ENCODE measurements at places on chromosomes 3 and 15.

- DNase-seq, result no peak
Observed at GRCh38 chr15:50857763-50858162, 50.7 kb upstream of the AP4E1 start.

GRCh38 chr3:42476225-42477125 lies 26.0 kb upstream of the VIPR1 start:
- DNase-seq, result peak; percentile 91

- no peak for DNase-seq
Observed at GRCh38 chr3:184604615-184605290, 43.2 kb downstream of the EPHB3 start.

DNA sequence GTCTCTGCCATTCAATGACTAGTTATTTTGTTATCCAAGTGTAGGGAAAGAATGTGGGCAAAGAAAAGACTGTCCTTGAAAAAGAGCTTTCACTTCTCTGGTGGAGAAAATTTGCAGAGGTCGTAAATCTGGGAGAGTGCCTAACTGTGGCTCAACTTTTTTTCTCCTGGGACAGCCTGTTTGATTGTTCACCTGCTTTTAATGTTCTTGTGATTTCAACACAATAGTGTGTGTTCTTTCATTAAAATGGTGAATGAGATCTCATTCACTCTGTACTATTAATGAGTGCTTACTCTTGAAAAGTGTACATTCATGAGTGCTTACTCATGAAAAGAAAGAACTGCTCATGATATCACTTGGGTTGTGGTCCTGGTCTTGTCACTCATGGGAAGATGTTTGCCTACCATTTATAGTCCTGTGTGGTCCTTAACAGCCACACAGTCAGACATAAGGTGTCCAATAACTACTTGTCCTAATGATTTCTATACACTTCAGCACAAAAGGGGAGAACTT lies 567.3 kb downstream of the GRM7 start:
- no peak for DNase-seq

DNA sequence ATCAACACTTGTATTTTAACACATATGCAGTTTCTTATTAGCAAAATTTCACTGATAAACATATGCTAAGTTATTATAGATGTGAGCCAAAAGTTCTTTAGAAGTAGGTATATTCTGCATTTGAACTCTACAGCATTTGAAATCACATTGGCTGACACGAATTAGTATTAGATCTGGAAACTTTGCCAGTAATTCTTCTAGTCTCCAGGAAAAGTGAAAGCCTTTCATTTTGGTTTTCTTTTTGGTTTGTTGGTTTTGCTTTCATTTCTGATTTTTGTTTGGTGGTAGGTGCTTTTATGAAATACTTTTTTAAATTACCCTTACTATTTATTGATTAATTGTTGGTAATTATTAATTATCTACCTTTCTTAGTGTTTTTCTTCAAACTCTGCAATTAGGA lies 72.9 kb downstream of the RBMS3 start:
- no peak for DNase-seq

- DNase-seq, result no peak
Observed at GRCh38 chr3:151281671-151282324, 3.5 kb upstream of the P2RY14 start.

- DNase-seq, result no peak
Observed at GRCh38 chr3:101900736-101901135, 51.4 kb downstream of the NFKBIZ start.

DNA sequence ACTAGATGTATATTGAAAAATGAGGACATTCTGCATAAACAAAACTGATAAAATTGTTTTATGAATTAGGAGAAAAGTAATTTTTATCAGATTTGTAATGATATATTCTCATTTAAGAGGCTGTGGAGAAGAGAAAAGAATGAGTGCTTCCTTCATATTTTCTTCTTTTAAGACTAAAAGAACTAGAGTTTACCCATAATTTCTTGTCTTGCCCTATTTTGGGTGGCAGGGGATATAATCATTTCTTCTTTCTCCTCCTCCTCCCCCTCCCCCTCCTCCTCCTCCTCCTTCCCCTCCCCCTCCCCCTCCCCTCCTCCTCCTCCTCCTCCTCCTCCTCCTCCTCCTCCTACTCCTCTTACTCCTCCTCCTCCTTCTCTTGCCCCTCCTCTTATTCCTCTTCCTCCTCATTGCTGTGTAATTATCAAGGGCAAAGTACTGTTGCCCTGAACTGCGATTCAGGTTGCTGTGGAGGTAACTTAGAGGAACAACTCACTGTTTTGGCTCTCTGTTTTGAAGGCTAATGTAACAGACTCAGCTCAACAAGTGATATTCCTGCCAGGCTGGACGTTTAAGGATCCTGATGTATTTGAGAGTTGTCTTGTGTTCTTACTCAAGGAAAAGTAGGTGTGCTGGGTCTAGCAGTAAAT lies 555.4 kb downstream of the AGBL1 start:
- no peak for DNase-seq

DNA sequence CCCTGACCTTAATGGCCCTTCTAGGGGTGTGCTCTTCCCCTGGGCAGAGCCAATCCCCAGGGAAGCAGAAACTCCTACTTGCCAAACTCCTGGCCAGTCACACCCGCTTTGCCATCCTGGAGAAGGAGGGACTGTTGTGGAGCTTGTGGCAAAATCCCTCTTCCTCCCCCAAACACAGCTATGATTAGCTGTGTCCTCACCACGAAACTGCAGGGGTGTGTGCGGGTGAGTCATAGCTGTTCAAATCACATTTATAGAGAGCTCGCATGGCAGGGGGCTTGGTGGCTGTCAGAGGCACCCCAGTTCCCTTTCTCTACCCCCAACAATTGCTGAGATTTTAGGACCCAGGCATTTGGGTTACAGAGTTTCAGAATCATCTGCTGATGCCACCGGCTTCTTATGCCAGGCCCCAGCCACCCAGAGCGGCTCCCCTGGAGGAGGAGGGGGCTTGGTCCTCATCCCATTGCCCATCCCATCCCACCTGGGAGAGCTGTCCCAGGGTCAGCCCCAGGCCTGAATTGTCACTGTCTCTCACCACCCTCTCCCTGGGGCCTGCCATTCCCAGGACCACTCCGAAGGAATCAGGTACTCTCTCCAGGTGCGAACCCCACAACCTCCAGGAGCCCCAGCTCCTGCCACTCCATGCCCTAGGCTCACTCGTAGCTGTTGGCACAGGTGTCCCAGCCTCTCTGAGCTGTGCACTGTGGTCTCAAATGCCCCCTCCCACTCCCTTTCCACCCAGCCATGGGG lies 28.8 kb upstream of the MAGEF1 start:
- DNase-seq, result peak; percentile 66

- no peak for DNase-seq
Observed at GRCh38 chr3:187906416-187906815, 161.1 kb upstream of the BCL6 start.

- no peak for DNase-seq
Observed at GRCh38 chr3:57256844-57257243, 29.3 kb downstream of the APPL1 start.

DNA sequence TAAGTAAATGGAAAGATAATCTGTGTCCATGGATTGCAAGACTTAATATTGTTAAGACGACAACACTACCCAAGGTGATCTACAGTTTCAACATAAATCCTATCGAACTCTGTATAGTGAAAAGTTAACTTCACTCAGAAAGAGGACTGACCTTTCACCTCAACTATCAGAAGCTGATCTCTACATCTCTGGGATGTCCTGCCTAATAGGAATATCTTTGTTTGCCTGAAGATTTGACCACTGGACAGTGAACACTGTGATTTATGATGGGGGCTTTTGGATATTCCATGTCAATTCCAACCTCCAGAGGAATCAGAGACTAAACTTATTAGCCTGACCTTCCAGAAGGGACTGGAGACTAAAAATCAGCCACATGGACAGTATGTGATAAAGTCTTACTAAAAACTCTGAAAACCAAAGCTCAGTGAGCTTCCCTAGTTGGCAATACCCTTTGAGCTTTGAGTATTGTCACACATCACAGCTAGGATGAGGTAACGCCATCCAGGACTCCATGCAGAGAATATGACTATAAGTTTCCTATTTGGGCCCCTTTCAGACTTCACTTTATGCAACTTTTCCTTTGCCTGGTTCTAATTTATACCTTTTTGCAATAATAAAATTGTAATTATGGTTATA lies 164.9 kb upstream of the SETMAR start:
- no peak for DNase-seq

DNA sequence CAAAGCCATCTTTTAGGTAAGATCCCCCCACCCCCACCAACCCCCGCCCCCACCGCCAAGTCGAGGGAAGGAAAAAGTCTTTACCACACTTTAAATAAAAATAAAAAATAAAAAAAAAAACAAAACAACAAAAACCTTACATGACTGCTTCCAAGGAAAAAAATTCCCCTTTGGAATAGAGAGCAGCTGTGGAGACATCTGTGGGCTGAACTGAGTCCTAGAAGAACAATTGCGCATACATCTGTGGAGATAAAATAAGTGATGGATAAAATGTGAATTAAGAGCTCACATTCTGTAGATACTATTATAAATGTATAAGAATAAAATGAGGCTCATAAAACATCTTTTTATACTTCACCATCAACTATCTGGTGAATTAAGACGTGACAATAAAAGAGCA lies 601.7 kb upstream of the AGTR1 start:
- DNase-seq, result no peak

GRCh38 chr3:127814325-127814781 lies 8.0 kb downstream of the MGLL start:
- no peak for DNase-seq

DNA sequence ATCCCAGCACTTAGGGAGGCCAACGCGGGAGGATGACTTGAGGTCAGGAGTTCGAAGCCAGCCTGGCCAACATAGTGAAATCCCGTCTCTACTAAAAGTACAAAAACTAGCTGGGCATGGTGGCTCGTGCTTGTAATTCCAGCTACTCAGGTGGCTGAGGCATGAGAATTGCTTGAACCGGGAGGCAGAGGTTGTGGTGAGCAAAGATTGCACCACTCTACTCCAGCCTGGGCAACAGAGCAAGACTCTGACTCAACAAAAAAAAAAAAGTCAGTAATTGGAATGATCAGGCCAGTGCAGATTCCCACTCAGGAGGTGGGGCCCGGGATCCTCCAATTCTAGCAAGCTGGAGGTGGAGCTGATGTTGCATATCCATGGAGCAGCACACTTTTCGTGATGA lies 5.6 kb downstream of the CFAP92 start:
- no peak for DNase-seq

DNA sequence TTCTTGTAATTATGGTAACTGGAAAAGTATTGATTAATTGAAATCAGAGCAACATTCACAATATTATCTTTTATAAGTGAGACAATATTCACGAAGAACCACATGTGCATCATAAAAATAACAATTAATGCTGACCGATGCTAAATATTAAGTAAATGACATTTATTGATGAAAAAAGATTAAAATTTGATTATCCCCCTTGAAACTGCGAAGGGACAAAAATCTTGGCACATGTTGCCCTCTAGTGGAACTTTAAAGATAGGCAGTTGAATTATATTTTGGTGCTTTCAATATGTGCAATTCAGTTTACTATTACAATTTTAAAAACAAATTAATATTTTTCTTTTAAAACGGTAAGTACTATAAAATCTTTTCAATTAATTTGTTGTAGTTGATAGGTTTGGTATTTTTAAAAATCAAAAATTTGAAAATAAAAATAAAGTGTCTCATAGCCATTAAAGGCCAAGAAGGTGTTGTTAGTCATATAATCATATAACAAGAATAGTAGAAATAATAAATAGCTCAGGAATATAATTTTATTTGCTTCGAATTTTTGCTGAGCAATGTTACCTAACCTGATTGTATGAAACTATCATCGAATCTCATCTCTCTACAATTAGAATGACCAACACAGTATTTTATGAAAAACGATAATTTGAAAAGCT lies 270.2 kb downstream of the ROBO1 start:
- DNase-seq, result no peak

DNA sequence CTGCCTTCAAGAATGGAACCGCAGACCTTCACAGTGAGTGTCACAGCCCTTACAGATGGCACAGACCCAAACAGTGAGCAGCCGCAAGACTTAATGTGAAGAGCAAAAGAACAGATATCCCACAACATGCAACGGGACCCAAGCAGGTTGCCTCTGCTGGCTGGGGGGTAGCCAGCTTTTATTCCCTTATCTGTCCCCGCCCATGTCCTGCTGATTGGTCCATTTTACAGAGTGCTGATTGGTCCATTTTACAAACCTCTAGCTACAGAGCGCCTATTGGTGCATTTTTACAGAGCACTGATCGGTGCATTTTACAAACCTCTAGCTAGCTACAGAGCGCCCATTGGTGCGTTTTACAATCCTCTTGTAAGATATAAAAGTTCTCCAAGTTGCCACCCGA lies 102.0 kb upstream of the IGF1R start:
- no peak for DNase-seq

GRCh38 chr3:143812481-143812880 lies 35.8 kb downstream of the SLC9A9 start:
- no peak for DNase-seq

GRCh38 chr15:38531509-38531908 lies 33.1 kb downstream of the RASGRP1 start:
- DNase-seq, result peak; percentile 78

GRCh38 chr15:81394603-81395002 lies 20.6 kb upstream of the TMC3 start:
- DNase-seq, result no peak

DNA sequence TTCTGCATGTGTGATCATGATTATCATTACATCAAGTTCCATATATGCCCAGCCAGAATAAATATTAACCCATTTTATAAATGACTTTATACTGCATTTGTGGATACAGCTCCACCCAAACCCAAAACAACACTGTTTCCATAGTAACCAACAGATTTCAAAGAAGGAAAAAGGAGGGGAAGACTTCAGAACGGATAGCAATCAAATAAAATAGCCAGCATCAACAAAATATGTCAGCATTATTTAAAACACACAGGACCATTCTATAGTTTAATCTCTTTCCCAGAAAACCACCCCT lies 114.4 kb downstream of the FOXP1 start:
- no peak for DNase-seq

DNA sequence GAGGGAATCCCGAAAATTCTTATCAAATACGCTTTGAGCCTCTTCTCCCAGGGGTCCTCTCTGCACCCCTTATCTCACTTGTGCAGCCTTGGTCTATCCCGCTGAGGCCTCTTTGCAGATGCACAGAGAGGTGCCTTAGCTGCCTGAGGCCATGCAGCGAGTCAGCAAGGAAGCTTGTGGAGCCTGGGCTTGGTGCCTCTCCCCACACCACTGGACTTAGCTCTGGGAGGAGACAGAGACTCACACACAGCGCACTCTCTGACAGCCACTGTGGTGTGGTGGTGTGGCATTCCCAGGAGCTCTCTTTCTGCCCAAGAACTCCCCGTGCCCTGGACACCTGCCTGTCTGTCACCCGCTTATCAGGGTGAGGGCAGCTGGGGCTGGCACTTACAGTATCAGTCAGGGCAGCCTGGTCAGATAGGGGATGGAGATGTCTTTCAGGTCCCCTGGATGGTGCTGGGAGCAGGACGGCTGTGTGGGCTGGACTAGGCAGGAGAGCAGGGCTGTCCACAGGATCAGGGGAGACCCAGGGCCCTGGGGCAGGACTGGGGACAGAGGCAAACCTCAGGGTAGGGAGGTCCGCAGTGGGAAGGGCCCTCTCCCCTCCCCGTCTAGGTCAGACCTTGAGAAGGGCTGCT lies 10.2 kb upstream of the LINGO1 start:
- peak; percentile 84 for DNase-seq
